ENCODE measurements at places on chromosomes 4 and X.

- no peak for DNase-seq
These were observed 512.7 kb upstream of the FAT1 start for GRCh38 chr4:187236209-187236890.

DNA sequence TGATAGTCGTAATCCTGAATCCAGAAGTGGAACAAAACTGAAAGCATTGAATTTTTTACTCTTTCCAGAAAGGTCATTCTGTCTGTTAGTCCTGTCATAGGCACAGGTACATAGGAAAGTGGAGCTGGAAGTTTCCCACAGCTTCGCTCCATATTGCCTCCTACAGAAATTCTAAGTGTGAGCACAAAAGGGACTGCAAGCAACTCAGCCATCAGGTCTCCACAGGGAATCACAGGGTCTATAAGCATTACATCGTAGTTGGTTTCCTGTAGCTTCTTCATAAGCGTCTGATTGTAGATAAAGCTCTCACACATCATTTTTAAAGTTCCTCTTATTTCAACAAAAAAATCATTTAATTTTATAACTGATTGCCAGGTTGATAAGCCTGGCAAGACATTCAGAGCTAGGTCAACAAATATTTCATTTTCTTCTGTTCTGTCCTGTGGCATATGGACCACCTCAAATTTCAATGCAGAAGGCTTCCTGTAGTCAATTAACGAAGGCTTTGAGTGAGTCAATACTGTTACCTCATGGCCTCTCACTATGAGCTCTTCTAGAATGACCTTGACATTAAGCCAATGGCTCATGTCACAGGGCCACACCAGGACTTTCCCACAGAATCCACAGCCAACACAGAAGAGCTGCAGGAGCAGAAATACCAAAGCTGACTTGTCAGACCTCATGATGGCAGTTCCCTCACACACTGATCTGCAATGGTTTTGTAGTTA is at the start of gene UGT2A3:
Gene UGT2A3 (minus strand): TSS at position 727 of the 728 bp plus-strand sequence. CDS start 44 bp downstream, at position 683.
- no peak for DNase-seq

DNA sequence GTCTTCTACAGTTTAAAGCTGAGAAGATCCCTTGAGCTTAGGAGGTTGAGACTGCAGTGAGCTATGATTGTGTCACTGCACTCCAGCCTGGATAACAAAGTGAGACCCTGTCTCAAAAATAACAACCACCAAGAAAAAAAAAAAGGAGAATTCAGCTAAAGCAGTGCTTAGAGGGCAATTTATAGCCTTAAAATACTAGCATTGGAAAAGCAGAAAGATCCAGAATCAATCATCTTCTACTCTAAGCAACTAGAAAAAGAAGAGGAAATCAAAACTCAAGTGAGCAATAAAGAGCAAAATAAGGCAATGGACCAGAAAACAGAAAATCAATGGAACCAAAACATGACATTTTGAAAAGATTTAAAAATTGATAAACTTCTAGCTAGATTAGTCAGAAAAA is 639 bp upstream of the PI4K2B start:
- no peak for DNase-seq

DNA sequence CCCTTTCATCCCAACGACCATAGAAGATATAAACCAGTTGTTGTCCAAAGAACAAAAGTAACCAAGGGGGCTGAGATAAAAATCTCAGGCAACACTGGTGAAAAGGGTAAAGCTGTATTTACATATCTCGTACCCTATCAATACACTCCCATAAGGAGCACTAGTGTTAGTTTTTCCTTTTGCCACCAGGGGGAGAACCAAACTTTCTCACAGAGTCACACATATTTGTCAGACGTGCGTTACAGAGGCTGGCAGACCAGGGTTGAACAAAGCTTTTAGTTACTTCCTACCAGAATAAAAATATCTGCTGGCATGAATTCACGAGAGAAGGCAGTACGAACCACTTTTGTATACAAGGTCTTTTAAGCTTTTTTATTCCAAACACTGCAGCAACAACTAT is 88.3 kb downstream of the AMELX start:
- DNase-seq = no peak

DNA sequence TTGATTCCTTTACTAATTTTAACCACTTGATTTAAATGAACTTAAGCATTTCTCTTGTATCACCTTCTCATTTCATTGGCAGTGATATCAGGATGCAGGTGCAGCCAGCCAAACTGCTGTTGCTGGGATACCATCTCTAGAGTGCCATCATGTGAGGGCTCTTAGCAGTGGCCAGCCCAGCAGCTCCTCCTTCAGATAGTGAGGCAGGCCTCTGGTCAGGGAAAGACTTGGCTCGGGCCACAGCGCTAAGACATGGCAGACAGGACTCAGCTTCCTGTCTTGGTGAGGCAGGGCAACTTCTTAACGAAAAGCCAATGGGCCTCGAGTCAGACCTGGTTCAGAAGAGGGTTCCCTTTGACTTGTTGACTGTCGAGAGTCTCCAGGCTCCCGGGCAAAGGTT is 50.0 kb downstream of the NOP14 start:
- no peak for DNase-seq

- no peak for DNase-seq
These were observed 779.3 kb downstream of the ARAP2 start for GRCh38 chr4:35464964-35465528.

- no peak for DNase-seq
These were observed 91.0 kb downstream of the PHOX2B start for GRCh38 chr4:41657561-41657960.

DNA sequence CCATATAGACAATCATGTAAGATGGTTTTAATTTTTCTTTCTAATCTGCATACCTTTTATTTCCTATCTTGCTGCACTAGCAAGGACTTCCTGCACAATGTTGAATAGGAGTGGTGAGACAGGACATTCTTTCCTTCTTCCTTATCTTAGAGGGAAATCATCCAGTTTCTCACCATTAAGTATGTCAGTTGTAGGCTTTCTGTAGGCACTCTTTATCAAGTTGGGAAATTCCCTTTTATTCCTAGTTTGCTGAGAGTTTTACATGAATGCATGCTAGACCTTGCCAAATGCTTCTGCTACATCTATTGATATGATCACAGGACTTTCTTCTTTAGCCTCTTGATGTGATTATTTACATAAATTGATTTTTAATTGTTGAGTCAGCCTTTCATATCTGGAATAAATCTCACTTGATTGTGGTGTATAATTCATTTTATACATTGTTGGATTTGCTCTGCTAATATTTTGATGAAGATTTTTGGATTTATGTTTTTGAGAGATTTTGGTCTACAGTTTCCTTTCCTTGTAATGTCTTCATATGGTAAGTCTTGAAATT is 23.8 kb downstream of the RNF175 start:
- no peak for DNase-seq

- DNase-seq = no peak
These were observed 62.1 kb upstream of the PRRG3 start for GRCh38 chrX:151633157-151633556.

DNA sequence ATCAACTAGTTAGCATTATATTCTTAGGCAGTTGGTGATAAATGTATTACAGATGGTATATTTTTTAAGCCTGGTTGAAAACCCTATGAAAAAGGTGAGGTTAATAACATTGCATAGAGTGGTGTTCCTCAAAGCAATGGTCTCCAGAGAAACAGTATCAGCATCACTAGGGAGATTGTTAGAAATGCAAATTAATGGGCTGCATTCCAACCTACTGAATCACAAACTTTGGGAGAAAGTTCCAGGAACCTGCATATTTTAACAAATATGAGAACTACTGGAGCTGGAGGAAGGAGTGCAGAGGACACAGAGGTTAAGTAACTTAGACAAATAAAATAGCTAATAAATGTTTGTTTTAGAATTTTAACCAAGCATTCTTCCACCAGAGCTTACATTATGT is 166.9 kb upstream of the PCDH10 start:
- no peak for DNase-seq

DNA sequence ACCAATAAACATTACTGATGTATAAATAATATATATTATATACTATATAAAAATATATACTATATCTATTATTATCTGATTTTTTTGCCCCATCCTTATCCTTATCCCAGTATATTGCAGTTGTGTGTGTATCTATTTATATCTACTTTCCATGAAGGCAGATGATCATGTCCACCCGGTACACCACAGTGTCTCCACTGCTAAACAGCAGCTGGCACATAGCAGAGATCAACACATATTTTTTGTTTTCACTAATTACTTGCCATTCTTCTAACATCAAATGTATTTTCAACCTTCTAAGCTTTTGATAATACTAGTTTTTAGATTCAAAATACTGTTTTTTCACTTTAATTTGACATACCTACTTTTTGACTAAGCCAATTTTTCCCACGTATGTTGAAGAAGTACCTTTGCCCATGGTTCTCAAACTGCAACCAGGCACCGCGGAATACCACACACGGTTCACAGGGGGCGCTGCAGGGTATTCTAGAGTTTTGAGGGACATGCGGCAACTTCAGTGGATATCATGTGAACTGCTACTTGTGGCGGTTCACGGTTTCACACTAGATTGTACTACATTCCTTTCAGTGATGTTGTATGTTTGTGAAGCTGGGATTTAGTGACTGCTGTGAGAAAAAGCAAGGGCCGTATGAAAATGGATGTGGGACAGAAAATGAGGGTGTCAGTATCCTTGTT is 182.5 kb upstream of the NPY2R start:
- DNase-seq = no peak

- no peak for DNase-seq
These were observed 22.3 kb downstream of the APLN start for GRCh38 chrX:129632443-129632842.

GRCh38 chr4:110483516-110483915 is 7.6 kb downstream of the ENPEP start:
- DNase-seq = no peak

- DNase-seq = no peak
These were observed 151.1 kb upstream of the TBC1D9 start for GRCh38 chr4:140906993-140907962.

- no peak for DNase-seq
These were observed 78.3 kb upstream of the STIM2 start for GRCh38 chr4:26782168-26782829.
